Inflammatory macrophage treated with lipopolysaccharide for 1 hour (primary cell): ENCODE measurements at places on chromosomes 6 and 20.
A peak's percentile ranks its signal among the peaks of the same experiment; 100 is the strongest.

DNA sequence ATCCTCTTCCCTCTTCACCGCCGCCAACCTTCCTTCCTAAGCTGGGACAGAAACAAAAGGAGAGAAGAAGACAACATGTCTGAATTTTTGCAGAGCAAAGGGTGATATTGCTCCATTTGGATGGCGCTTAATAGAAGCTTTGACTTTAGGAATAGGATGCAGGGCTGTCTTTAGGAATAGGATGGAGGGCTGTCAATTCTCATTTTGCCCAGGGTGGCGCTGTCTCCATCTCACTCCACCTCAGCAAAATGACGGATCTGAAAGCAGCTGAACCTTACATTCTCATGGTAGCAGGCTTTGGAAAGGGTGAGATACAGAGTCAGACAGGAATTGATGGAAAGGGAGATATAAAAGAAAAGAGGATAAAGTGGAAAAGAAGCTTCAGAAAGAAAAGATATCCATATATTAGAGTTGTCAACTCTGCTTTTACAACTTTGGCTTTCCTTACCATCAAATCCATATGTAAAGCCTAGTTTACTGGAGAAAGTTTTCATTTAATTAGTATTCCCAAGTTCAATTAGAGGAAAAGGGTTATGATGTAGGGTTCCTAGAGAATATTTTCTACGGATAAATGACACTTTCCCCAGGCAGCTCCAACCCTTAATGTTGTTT is 2.4 kb downstream of the MTCL3 start:
- peak; percentile 31 for DNase-seq

DNA sequence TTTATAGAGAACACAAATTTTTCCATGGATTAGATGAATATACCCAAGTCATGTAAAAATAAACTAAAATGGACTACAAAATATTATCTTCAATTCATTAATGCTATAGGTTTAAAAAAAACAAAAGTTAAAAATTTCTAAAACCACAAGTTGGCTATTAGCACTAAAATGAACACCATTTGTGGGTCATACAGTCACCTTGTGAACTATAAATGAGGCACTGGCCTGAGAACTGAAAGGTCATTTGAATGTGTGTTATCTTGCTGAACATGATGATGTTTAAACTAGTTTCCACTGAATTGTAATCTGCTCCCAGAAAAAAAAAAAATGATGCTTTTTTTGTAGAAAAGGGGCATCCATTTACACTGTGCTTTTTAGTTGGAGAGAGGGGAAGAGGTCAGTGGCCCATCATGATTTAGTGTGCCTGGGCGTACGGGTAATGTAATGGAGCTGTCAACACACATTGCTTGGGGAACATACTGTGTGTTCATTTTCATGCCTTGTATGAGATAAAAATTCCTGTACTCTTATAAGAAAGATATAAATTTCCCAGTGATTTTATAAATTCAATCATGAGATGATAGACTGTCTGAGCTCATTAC is 96.6 kb upstream of the FKBP1C start:
- no peak for DNase-seq

DNA sequence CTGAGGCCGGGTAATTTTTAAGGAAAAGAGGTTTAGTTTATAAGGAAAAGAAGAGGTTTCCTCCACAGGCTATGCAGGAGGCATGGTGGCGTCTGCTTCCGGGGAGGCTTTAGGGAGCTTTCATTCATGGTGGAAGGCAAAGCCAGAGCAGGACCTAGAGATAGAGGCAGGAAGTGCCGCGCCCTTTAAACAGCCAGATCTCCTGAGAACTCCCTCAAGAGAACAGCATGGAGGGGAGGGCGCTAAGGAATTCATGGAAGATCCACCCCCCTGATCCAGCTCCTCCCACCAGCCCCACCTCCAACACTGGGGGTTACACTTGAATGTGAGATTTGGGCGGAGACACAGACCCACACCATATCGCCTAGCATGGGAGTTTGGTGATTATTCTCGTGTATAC is 13.9 kb upstream of the DACT2 start:
- no peak for DNase-seq

GRCh38 chr6:116476002-116476678 is 15.0 kb downstream of the CALHM6 start:
- DNase-seq: peak; percentile 61

DNA sequence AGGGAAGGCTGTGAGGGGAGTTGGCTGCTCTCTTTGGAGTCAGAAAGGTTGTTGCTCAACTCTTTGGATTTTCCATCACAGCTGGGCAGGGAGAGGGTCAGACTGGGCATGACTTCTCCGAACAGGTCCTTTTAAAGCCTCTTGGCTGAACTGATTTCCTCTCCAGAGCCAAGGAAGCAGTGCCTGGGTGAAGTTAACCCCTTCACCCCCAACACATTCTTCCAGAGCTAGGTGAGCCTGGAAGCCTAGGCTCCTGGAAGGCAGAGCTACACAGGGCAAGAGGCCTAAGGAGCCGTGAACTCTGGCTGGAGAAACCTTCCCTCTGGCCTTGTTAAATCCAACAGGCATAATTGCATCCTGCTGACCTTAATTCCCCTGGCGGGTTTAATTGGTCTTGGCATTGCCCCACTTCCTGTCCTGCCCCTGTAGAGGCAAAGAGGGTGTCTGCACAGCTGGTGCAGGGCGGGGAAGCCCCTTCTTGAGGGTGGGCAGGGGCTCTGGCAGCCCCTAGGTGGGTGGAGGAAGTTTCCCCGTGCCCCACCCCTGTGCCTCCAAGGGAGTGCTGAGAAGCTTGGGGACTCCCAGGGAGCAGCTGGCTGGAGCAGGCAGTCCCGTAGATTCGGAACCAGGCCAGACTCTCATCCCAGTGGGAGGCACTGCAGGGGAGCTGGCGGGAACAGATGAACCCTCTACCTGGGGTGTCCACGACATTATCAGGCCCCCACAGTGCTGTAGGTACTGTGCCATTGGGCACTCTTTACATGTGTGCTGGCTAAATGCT is 3.6 kb upstream of the MYLK2 start:
- no peak for DNase-seq

GRCh38 chr6:157714153-157714490 is 108.9 kb upstream of the SNX9 start:
- DNase-seq: no peak

GRCh38 chr6:97819710-97820109 is 536.7 kb upstream of the MMS22L start:
- no peak for DNase-seq

- no peak for DNase-seq
These were observed 196.5 kb downstream of the BACH2 start for GRCh38 chr6:90100059-90100665.

DNA sequence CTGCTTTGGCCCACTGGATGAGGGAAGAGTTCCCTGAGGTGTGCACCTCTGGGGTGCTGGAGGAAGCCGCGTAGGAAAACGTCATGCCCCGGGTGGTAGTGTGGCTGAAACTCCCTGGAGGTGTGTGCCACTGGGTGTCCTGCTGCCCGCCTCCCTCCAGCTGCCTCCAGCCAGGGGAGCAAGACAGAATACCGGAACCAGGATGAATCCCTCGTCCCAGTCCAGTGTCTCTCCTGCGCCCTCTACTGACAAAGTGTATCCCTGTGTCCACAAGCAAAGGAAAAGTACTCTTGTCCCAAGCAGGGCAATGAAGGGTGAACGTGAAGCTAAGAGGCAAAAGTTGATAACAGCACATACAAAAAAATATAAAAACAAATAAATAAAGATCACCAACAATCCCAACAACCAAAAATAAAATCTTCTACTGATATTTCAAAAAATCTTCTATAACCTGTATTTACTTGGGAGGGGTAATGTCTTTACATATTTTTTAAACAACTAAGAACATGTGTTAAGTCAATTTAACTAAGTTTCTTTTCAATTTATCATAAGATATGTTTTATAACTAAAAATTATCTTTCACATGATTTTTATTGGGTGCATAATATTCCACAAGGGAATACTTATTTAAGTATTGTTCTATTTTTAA is 437.6 kb downstream of the MAFB start:
- DNase-seq: no peak
